Left cardiac atrium (tissue), 4 donors: ENCODE measurements at places on chromosomes 7 and 10. TPM values are rescaled to one million over a fixed set of nuclear protein-coding genes. Genes with fewer than 3 reads are reported as not detected.

Gene ATOH7
- not detected for total RNA-seq

Gene ABCB4
- total RNA-seq, result 5.6 TPM

Gene CDHR1
- 1.2 TPM for total RNA-seq

Gene PDE6C
- total RNA-seq, result not detected

Gene DOCK4
- 17.1 TPM for total RNA-seq

Gene HYCC1
- 36.6 TPM for total RNA-seq

Gene EN2
- total RNA-seq, result 0.15 TPM

Gene AKR1C4
- total RNA-seq, result not detected

Gene GNG11
- total RNA-seq, result 25.2 TPM

Gene NUTM2D
- 4.2 TPM for total RNA-seq

Gene ACTR3C
- 3.7 TPM for total RNA-seq

Gene TRDMT1
- total RNA-seq, result 5.0 TPM

Gene MINDY4
- total RNA-seq, result 5.1 TPM

Gene PAPOLB
- 0.26 TPM for total RNA-seq

Gene RNF32
- 0.76 TPM for total RNA-seq

Gene DPY19L1
- 25.9 TPM for total RNA-seq

Gene CALHM1
- total RNA-seq, result not detected

Gene BEND7
- total RNA-seq, result 17.9 TPM

Gene CDHR3
- 1.9 TPM for total RNA-seq

Gene TEX36
- not detected for total RNA-seq

Gene SP8
- total RNA-seq, result not detected

Gene PRKAG2
- 141 TPM for total RNA-seq

Gene LRRC18
- total RNA-seq, result not detected

Gene KIAA1217
- 19.5 TPM for total RNA-seq

Gene NOD1
- total RNA-seq, result 10.6 TPM

Gene SPACDR
- 0.73 TPM for total RNA-seq

Gene GARS1
- 62.0 TPM for total RNA-seq

Gene SLC26A3
- not detected for total RNA-seq

Gene RAB19
- total RNA-seq, result not detected

Gene FOXP2
- 5.5 TPM for total RNA-seq

Gene SEMA4G
- 2.7 TPM for total RNA-seq

Gene FRA10AC1
- 14.8 TPM for total RNA-seq

Gene RARRES2
- total RNA-seq, result 86.4 TPM

Gene CTNNA3
- total RNA-seq, result 48.7 TPM

Gene ACSM6
- not detected for total RNA-seq

Gene OGDHL
- total RNA-seq, result 3.4 TPM

Gene PLAC9
- total RNA-seq, result 97.9 TPM

Gene GARIN1A
- 2.9 TPM for total RNA-seq

Gene NAT16
- total RNA-seq, result not detected

Gene VAX1
- total RNA-seq, result not detected

Gene SUGCT
- 4.1 TPM for total RNA-seq

Gene AKR1C8
- total RNA-seq, result 0.68 TPM

Gene CCDC3
- total RNA-seq, result 25.5 TPM
